ENCODE measurements at places on chromosomes 1 and 21.

DNA sequence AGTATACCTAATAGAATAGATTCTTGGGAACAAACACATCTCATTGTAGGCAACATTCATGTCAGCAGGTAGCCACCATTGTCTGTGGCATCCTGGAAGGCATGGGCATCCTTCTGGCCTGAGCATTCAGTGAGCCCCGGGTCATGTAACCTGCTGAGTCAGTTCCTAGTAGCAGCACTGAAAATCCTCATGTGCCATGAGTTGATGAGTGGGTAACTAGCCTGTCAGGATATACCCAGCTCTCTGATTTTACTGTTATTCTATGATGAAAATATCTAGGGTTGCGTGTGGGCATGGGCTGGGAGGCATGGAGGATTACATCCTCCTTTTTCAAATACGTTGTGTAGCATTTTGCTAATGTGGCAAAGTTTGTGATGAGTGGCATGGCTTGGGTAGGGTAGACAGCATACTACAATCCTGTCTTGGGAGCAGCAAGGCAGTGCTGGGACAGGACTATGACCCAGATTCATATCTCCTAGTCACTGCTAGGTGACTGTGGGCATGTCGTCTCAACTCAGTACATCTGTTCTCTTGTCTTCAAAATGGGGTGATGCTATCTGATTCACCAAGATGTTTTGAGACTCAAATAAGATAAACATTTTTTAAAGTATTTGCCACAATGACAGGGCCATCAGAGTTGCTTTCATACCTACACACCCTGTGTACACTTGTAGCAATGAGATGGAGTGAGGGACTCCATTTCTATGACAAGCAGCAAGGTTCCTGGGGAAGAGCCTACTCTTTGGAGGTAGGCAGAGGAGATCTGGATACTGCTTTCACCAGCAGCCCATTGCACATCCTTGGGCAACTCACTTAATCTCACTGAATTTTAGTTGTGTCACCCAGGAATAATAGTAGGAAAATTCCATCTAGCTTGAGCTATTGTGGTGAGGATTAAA is 62.5 kb downstream of the CD58 start:
- peak; percentile 38 for DNase-seq

DNA sequence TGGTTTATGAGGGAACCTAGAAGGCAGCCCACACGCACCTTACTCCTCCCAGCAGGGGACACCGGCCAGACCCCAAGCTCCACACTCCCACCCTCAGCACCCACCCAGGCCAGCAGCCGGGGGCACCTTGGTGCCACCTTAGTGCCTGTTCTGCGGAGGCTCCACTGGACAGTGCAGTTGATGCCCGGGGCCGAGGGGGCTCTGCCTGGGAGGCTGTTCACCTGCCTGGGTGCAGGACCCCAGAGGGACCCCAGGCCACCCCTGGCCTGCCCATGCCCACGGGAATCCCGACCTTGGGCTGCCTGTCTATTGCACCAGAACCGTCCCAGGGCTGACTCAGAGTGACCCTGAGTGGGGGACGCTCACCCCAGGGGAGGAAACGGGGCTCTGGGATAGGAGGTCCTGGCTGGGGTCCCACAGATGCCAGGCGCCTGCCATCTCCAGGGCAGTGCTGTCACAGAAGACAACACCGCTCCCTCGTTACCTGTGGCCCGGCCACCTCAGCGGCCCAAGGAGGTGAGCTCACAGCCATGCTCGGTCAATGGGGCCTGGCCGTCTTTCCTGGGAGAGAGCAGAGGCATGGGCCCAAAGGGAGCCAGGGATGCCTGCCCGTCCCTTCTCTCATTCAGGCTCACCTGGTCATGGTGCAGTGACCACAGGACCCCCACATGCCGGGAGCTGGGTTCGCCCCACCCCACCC is 696 bp downstream of the SCNN1D start:
- DNase-seq = no peak

- DNase-seq = no peak
Measured at GRCh38 chr1:162681122-162681436, 48.8 kb downstream of the DDR2 start.

GRCh38 chr21:38287476-38287875 is 30.7 kb downstream of the KCNJ15 start:
- no peak for DNase-seq
